ENCODE measurements at places on chromosomes 11 and 22. TPM values are rescaled to one million over a fixed set of nuclear protein-coding genes. Genes with fewer than 3 reads are reported as not detected.

- H3K4me3 ChIP-seq, result no peak overlapping the region
- H3K27ac ChIP-seq, result no peak overlapping the region
- DNase-seq, result no peak
- H3K4me1 ChIP-seq, result peaks cover 25% of the 10 kb centered on the region
- no peaks in the 10 kb centered on the region for H3K36me3 ChIP-seq
- no peaks in the 10 kb centered on the region for H3K27me3 ChIP-seq
Measured at GRCh38 chr22:19434401-19434800, 2.1 kb downstream of the MRPL40 start.

- H3K36me3 ChIP-seq, result no peaks in the 10 kb centered on the region
- DNase-seq, result peak; percentile 51
- H3K4me3 ChIP-seq, result no peak overlapping the region
- H3K27me3 ChIP-seq, result no peaks in the 10 kb centered on the region
Measured at GRCh38 chr11:75474878-75475766, 42.1 kb upstream of the KLHL35 start.

GRCh38 chr11:17931595-17931994 lies 81.3 kb downstream of the SERGEF start:
- H3K27me3 ChIP-seq, result no peaks in the 10 kb centered on the region
- no peak for DNase-seq

Gene PSMD13
- 40.2 TPM for total RNA-seq

GRCh38 chr22:47811971-47812370 lies 1049.5 kb downstream of the TBC1D22A start:
- H3K4me3 ChIP-seq, result no peak overlapping the region
- H3K27ac ChIP-seq, result no peak overlapping the region
- no peak for DNase-seq
- H3K4me1 ChIP-seq, result no peaks in the 10 kb centered on the region

Gene SLC22A9
- not detected for total RNA-seq

- no peaks in the 10 kb centered on the region for H3K27me3 ChIP-seq
- peak overlapping the region; percentile 78 for H3K27ac ChIP-seq
- DNase-seq, result peak; percentile 55
- H3K36me3 ChIP-seq, result no peaks in the 10 kb centered on the region
- H3K4me3 ChIP-seq, result no peak overlapping the region
Measured at GRCh38 chr22:35312198-35313059, 12.7 kb downstream of the TOM1 start.

Gene GNAZ
- 0.33 TPM for total RNA-seq

DNA sequence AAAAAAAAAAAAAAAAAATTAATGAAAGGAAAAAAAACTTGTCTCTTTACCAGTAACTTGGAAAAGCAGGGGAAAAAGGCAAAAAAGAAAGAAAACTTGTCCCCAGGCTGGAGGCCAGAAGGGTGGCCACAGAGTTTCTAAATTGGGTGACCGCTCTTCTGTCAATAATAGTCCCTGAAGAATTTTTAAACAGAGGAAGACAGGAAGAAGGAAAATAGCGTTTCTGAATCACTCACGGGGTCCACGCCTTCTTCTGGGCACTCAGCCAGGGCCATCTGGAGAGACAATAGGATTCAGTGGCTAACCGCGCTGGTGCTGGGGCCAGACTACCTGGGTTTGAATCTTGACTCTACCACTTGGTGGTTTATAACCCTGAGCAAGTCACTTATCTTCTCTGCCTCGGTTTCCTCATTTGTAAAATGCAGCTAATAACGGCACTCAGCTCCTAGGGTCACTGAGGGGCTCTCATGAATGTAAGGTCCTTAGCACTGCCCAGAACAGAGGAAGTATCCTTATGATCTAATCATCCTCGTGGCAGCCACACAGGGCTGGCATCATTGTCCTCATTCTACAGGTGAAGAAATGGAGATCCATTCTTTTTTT lies 7.0 kb downstream of the C11orf86 start:
- no peaks in the 10 kb centered on the region for H3K36me3 ChIP-seq
- H3K27ac ChIP-seq, result no peak overlapping the region
- H3K4me1 ChIP-seq, result peaks cover 30% of the 10 kb centered on the region
- DNase-seq, result peak; percentile 52
- H3K4me3 ChIP-seq, result no peak overlapping the region

DNA sequence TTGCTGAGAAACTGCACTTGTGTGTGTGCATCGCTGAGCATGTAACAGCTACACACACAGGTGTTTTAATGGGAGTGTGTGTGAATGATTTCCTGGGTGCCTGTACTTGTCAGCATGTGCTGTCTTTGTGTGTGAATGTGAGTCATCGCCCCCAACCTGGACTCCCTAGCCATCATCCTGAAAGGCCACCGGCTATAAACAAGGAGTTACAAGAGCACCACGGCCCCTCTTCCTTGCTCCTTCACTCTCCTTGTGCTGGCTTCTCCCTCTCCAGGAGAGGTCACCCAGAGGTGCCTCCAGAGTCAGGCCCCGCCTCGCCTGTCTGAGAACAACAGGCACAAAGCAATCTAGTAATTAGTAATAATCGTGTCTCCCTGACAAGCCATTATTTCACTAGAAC lies 419.2 kb downstream of the BUD13 start:
- no peaks in the 10 kb centered on the region for H3K27me3 ChIP-seq
- DNase-seq, result peak; percentile 13
- H3K4me3 ChIP-seq, result no peak overlapping the region
- H3K36me3 ChIP-seq, result no peaks in the 10 kb centered on the region
- H3K27ac ChIP-seq, result peak overlapping the region; percentile 59

GRCh38 chr11:86553265-86553664 lies 119.2 kb downstream of the ME3 start:
- no peaks in the 10 kb centered on the region for H3K36me3 ChIP-seq
- H3K27ac ChIP-seq, result no peak overlapping the region

Gene DCPS
- total RNA-seq, result 3.0 TPM

DNA sequence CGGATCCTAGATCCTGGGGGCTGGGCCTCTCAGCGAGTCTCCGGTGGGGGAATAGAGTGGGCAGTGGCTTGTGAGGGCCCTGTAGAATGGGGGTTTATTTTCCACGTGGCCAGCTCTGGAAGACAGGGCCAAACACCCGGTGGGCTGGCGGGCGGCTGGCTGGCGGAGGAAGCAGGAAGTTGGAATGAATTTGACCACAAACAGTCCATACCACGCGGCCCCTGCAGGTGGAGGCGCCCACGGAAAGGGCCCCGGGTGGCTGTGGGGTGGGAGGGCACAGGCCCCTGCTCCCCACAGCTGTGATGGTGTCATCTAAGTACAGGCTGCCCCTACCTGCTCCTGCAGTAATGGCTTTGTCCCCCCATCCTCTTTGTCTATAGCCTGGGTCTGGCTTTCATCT lies 15.1 kb downstream of the MCAT start:
- H3K4me1 ChIP-seq, result peaks cover 22% of the 10 kb centered on the region
- no peak for DNase-seq
- H3K27me3 ChIP-seq, result no peaks in the 10 kb centered on the region
- no peak overlapping the region for H3K4me3 ChIP-seq

DNA sequence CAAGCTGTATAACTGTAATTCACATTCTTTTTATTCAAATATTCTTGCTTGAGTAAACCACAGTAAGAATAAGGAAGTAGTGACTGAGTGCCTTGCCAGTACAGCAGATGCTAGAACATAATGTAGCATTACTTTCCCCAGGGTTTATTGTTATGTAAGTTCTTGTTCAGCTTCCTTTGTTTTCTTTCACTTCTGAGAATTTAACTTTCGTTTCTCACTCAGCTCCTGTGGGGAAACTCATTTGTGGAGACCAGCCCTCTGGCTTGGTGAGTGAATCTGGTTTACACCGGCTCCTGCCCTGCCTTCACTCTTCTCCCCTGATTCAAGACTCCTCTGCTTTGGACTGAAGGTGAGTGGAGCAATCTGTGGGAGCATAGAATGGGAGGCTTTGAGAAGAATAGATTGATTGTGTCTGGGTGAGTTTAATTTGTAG lies at the start of gene TRIM22:
Gene TRIM22, plus strand, starts transcription at position 240 of the 433 bp plus-strand sequence. CDS start 6,443 bp downstream, outside the sequence.
- no peak within 1 kb of the TSS for H3K4me3 ChIP-seq
- peak within 1 kb of the TSS; percentile 83 for H3K27ac ChIP-seq
- H3K27me3 ChIP-seq, result no peaks in the 10 kb centered on the region
- H3K36me3 ChIP-seq, result no peaks in the 10 kb centered on the region
- DNase-seq, result peak; percentile 39

DNA sequence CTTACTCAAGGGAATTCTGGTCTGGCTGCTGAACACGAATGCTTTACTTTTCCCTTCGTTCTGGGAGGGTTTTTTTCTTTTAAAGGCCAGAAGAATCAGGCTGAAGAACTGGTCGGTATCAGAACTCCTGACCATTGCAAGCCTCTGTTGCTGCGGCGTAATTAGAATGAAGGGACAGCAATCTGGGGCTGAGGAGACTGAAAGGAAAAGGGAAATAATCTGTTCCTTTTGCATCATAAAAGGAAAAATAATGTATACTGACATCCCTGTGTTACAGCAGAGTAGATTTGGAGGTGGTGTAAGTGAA lies 670 bp downstream of the SC5D start:
- no peak for DNase-seq
- H3K27ac ChIP-seq, result peak overlapping the region; percentile 78
- H3K27me3 ChIP-seq, result no peaks in the 10 kb centered on the region
- H3K36me3 ChIP-seq, result no peaks in the 10 kb centered on the region

DNA sequence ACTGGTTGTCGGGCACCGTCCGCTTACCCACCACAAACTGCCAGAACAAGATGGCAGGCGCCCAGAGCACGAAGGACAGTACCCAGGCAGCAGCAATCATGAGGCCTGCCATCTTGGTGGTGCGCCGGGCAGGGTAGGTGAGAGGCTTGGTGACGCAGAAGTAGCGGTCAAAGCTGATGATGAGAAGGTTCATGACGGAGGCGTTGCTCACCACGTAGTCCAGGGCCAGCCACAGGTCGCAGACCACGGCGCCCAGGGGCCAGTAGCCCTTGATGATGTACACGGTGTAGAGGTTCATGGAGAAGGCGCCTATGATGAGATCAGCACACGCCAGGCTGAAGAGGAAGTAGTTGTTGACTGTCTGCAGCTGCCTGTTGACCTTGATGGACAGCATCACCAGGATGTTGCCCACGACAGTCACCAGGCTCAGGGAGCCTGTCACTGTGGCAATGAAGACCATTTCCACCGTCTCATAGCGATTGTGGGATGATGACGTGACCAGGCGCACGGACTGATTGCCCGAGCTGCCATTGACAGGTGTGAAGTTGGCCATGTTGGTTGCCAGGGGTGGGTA lies 4.6 kb downstream of the MDK start:
- DNase-seq, result no peak
- no peak overlapping the region for H3K4me3 ChIP-seq
- no peak overlapping the region for H3K27ac ChIP-seq
- peaks cover 33% of the 10 kb centered on the region for H3K4me1 ChIP-seq

DNA sequence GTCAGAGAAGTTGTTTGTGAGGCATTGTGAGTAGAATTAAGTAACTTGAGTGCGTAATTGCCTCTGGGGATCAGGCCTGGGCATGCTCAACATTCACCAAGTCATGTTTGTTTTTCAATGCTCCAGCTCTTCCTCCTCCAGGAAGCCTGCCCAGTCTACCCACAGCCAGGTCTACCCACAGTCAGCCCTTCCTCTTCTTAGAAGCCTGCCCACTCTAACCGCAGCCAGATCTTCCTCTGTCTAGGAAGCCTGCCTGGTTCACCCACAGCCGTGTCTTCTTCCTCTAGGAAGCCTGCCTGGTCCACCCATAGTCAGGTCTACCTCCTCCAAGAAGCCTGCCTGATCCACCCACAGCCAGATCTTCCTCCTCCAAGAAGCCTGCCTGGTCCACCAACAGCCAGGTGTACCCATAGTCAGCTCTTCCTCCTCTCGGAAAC lies 25.0 kb downstream of the LRP5 start:
- peaks cover 16% of the 10 kb centered on the region for H3K4me1 ChIP-seq
- no peak overlapping the region for H3K4me3 ChIP-seq
- DNase-seq, result no peak
- no peaks in the 10 kb centered on the region for H3K27me3 ChIP-seq

- no peak overlapping the region for H3K27ac ChIP-seq
- DNase-seq, result no peak
- no peaks in the 10 kb centered on the region for H3K4me1 ChIP-seq
- no peaks in the 10 kb centered on the region for H3K36me3 ChIP-seq
- no peaks in the 10 kb centered on the region for H3K27me3 ChIP-seq
Measured at GRCh38 chr11:103637295-103637694, 399.1 kb upstream of the DDI1 start.

Gene WT1
- 1.0 TPM for total RNA-seq

- no peak overlapping the region for H3K4me3 ChIP-seq
- H3K4me1 ChIP-seq, result peaks cover 4% of the 10 kb centered on the region
- H3K27me3 ChIP-seq, result no peaks in the 10 kb centered on the region
- DNase-seq, result peak; percentile 56
- H3K36me3 ChIP-seq, result no peaks in the 10 kb centered on the region
Measured at GRCh38 chr11:117809236-117810055, 12.4 kb upstream of the DSCAML1 start.

DNA sequence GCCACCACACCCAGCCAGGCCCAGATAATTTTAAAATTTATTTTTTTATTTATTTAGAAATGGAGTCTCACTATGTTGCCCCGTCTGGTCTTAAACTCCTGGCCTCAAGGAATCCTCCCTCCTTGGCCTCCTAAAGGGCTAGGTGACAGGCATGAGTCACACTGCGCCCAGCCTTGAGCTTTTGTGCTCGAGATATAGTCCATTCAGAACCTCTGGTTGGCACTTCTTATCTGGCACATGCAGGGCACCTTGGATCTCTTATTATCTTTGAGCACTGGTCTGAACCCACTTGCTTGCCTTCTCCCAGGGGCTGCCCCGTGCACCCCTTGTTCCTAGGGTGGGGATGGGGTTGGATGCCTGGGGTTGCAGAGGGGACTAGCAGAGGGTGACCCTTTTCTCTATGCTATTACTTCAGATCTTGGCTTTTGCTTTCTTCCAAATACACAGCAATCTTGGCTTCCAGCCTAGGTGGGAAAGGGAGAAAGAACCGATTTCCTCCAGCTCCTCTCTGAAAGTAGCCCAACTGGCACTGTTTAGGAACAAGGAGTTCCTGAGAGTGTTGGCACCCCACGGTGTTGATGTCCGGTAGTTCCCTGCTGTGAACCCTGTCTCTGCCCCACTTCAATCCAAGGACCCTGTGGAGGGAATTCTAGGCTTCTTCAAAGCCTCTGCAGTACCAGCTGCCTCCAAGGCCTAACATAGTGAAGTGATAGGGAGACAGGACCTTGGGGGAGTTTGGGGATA lies 1.3 kb upstream of the SLC3A2 start:
- H3K27ac ChIP-seq, result peak overlapping the region; percentile 98
- peaks cover 80% of the 10 kb centered on the region for H3K4me1 ChIP-seq
- no peaks in the 10 kb centered on the region for H3K36me3 ChIP-seq
- H3K27me3 ChIP-seq, result no peaks in the 10 kb centered on the region

Gene HOATZ
- total RNA-seq, result not detected

- H3K36me3 ChIP-seq, result no peaks in the 10 kb centered on the region
- no peaks in the 10 kb centered on the region for H3K27me3 ChIP-seq
- H3K4me3 ChIP-seq, result no peak overlapping the region
- DNase-seq, result no peak
- H3K4me1 ChIP-seq, result no peaks in the 10 kb centered on the region
Measured at GRCh38 chr11:109133159-109133558, 288.8 kb upstream of the C11orf87 start.

GRCh38 chr11:114215428-114215827 lies 80.8 kb upstream of the NNMT start:
- no peaks in the 10 kb centered on the region for H3K27me3 ChIP-seq
- H3K4me3 ChIP-seq, result no peak overlapping the region
- peaks cover 49% of the 10 kb centered on the region for H3K4me1 ChIP-seq
- H3K27ac ChIP-seq, result no peak overlapping the region

Gene CD6
- 1.0 TPM for total RNA-seq

- no peaks in the 10 kb centered on the region for H3K36me3 ChIP-seq
- H3K27ac ChIP-seq, result no peak overlapping the region
- H3K4me3 ChIP-seq, result no peak overlapping the region
- H3K27me3 ChIP-seq, result no peaks in the 10 kb centered on the region
Measured at GRCh38 chr11:26719289-26719973, 2.4 kb downstream of the SLC5A12 start.

GRCh38 chr11:36564376-36565030 lies 3.3 kb upstream of the RAG1 start:
- DNase-seq, result peak; percentile 66
- peaks cover 6% of the 10 kb centered on the region for H3K4me1 ChIP-seq
- H3K27me3 ChIP-seq, result no peaks in the 10 kb centered on the region
- H3K4me3 ChIP-seq, result no peak overlapping the region
- no peak overlapping the region for H3K27ac ChIP-seq
- no peaks in the 10 kb centered on the region for H3K36me3 ChIP-seq

Gene TSSK2
- not detected for total RNA-seq

All from body of pancreas (tissue), 4 donors.